Hippocampal formation (tissue), 2 donors: ENCODE measurements at places on chromosomes 3 and 15.

DNA sequence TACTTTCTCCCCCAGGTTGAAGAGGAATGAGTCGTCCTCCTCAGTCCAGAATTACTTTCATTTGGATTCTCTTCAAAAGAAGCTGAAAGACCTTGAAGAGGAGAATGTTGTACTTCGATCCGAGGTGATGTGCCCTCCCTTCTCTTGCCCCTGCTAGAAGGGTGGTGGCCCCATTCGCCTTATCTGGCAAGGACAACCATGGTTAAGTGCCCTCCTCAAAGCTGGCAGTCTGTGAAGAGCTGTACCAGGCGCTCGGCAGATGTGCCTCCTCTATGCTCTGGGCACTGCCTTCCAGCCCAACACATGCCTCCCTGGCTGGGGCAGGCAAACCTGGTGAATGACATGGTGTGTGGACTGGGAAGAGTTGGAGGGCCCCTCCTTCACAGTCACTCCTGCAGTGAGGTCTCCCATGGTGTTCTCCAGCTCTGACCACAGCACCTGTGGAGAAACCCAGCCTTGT is 77.0 kb downstream of the CCK start:
- DNase-seq: no peak

- no peak for DNase-seq
Measured at GRCh38 chr3:36557021-36557707, 176.9 kb downstream of the STAC start.

- DNase-seq: no peak
Measured at GRCh38 chr3:14915636-14916222, 31.7 kb upstream of the NR2C2 start.

DNA sequence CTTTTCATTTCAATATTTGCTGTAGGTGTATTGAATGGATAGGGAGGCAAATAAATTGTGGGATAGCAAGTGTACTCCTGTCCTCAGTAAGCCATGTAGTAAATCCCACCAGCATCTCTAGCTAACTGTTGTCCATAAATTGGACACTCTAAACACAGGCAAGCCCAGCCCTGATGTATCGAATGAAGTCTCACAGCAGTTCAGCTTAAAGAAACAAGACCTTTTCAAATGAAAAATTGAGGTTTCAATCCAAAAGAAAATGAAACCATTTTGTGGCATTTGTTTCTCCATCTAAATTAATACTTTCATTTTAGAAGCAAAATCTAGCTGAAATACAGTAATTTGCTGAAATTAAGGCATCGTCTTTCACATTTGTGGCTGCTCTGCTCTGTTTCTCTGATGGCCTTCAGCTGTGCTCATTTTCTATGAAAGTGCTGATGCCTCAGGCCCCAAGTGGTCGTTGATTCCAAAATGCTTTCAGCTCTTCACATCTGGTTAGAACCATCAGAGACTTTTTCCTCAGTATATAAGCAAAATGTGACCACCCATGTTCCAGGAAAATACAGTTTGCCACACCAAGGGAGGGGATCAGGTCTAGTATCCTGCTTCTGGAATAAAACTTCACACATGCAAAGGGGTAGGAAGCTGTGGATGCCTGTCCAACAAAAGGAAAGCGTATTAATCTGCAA is 245.0 kb downstream of the ZMAT3 start:
- no peak for DNase-seq

GRCh38 chr15:48119277-48119676 is 1.5 kb upstream of the SLC24A5 start:
- DNase-seq: no peak

DNA sequence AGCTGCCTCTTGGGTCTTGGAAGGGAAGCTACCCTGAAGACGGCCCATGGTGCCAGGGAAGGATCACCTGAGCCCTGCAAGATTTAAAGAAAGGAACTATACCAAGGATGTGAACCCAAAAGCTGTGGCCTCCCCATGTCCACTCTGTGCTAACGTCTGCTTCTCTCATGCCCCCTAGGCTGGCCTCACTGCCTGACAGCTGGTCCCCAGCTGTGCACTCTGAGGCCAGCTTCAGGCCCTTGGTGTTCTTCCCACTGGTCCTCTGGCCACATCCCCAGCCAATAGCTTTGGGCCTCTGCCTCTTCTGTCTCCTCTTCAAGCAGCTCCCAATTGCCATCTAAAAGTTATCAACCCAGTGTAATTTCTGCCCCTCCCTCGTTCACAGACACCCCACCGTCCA is 5.2 kb upstream of the LRRK1 start:
- no peak for DNase-seq

GRCh38 chr15:25534293-25534692 is 95.5 kb upstream of the UBE3A start:
- DNase-seq: no peak

- DNase-seq: no peak
Measured at GRCh38 chr15:90774731-90775514, 57.8 kb downstream of the BLM start.

DNA sequence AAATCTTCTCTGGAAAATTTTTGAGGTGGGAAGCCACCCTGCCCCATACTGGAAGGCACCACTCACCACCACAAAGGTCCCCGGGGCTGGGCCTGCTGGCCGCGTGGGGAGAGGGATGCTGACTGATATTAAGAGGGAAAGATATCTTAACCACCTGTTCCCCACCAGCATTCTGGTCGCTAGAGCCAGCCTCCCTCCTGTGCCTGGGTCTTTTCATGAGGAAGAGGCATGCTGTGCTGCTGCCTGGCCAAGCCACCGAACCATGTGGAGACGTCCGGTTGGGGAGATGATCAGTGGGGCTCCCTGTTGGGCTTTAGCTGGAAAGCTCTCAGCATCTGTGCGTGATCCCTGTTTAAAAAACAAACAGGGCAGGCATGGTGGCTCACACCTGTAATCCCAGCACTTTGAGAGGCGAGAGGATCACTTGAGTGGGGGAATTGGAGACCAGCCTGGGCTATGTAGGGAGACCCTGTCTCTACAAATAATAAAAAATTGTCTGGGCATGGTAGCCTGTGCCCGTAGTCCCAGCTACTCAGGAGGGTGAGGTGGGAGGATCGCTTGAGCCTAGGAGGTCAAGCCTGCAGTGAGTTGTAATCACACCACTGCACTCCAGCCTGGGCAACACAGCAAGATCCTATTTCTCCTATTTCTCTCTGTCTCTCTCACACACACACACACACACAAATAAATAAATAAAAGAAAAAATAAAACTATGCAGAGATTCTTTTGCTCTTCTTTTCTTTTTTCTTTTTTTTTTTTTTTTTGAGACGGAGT is 1.0 kb downstream of the KLHL18 start:
- no peak for DNase-seq

DNA sequence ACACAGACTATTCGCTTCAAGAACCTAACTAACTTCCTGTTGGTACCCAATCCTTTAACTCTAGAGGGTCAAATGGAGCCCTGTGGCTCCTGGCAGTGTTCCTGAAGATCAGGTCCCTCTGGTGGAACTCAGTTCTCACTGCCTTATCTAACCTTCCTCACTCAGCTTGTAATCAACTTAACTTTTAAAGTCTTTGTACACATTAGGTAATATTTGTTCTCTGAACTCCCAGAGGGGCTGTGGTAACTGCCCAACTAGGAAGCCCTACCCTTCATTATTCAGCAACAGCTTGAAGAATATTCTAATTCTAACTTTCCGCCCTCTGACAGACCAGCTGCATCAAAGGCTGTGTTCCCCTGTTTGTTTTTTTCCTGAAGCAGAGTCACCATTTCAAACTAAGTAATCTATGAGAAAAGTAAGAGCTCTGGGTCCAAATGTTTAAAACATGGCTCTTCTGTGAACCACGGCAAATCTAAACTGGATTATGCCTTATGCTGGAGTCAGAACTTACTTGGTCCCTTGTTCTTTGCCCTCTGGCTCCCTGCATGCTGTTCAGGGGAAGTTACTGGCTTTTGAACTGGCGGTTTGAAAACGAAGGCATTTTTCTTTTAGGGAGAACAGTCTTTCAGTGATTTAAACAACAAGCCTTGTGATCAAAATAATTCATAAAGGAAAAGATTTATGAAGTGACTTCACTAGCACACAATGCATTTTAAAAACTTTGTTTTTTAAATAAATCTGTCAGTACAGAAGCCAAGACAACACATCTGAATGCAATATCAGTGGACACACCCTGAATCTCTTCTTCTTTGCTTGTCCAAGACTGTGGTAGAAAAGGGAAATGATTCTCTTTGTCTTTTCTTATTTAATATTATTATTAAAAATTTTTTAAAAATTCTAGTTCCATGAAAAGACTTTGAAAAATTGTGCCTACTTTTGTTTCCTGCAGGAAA is 365.6 kb downstream of the TIGIT start:
- no peak for DNase-seq

DNA sequence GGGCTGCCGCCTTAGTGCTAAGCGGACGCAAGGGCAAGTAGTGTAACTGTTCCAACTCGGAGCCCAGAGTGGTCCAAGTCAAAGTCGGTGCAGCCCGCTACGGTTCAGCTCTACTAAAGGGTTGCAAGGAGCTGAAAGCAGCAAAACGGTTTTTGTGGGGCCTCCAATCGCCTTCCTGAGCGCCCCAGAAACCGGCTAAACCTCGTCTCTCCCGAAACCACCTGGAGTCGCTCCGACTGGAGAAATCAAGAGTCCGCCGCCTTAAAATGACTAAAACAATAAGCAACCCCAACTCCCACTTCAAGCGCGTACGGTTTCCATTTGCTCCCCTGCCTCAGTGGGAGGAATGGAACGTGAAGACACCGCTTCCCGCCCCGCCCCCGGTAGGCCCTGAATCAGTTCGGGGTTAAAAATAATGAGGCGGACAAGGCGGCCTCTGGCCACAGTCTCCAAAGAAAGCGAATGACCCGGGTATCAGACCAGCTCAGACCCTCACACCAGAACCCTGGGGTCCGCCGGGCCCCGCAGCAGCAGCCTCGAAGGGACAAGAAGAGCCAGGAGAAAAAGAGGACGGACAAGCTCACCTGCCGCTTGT is 401 bp downstream of the SEC11A start:
- peak; percentile 43 for DNase-seq

DNA sequence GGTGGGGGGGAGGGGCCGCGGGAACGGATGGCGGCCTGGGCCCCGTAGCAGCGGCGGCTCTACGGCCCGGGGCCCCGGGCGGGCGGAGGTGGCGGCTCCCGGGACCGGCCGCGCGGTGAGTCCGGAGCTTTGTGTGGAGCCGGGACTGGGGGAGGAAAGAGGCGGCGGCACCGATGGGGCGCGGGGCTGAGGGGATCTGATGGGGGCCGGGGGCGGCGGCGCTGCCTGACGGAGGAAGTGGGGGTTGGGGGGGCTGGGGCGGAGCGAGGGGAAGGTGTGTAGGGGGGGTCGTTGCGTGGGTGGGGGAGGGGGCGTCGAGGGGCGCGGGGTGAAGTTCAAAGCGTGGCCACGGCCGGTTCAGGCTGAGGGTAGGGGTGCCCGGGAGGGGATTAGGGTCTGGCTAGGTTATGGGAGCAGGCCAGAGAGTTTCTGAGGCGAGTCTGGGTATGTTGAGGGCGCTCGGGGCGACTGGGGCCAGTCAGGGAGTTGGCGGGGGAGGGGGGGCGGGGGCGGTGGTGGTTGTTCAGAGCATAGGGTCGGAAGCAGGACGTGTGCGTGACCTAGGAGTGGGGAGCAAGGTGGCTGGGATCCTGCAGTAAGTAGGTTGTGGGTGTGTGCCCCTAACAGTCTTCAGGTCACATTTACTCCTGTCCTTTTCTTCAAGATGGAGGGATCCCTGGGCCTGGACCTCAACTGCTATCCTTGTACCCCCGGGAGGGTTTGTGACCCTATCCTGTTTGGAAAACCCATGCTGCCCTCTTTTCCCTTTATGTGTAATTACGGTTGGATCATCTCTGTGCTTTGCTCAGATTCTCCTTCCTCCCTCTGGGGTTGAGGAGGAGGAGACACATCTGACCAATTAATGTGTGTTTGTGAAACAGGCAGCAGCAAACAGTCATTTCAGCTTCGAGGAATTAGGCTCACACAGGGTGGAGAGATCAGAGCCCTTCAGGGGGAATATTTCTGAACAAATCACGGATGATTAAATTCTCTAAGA is 644 bp downstream of the ZNF609 start:
- DNase-seq: peak; percentile 81

DNA sequence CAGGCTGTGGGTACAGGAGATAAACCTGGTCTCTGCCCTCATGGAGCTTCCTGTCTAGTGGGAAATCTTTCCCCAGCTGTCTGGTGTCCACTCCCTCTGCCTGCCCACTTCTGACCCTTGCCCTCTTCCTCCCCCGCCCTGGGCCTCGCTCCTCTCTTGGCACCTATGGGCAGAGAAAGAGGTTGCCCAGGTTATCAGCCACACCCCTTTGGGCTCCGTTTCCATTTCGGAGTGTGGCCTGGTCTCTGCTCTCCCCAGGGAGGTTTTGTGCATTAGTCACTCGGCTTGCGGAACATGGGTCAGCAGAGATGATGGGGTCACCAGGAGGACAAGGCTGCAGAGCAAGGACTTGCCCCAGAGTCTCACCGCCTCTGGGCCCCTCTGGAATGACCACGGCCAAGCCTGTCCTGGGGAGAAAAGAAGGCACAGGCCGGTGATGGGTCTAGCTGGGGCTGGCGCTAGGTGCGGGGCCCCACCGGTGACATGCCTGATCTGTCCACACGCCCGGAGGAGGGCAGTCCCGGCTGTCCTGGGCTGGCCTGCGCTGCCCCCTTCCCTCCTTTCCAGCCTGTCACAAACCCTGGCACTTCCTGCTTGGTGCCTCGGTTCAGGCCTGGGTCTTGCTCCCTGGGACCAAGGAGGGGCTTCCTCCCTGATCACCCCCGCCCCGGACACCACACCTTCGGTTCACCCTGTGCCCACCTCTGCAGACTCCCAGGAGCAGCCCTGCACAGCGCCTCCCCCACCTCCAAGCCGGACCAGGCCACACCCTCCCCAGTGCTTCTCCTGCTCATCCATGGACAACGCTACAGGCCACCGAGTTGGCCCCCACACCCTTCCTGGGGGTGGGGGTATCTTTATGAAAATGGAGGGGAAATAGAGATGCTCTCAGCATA is 35.6 kb upstream of the MUC4 start:
- no peak for DNase-seq

GRCh38 chr3:17077606-17078005 is 192.9 kb downstream of the PLCL2 start:
- no peak for DNase-seq

DNA sequence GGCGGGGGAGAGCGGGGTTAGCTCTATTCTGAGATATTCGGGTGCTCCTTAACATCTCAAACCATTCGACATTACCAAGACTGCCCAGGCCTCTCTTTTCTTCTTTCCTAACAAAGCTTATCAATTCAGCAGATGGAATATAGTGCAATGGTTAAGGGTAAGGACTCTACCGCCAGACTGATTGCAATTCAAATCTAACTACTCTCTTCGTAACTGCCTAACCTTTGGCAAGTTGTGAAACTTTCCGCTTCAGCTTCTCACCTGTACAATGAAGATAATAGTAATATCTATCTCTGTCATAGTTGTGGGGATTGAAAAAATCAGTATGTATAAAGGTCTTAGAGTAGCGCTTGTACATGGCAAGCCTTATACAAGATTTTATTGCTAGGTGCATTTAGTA is 972 bp downstream of the UBA5 start:
- DNase-seq: no peak
